ENCODE measurements at places on chromosomes 11 and 22.

- no peak for DNase-seq
These were observed 121.7 kb downstream of the SGSM3 start for GRCh38 chr22:40491990-40492631.

- no peak for DNase-seq
These were observed 327.6 kb upstream of the CCDC90B start for GRCh38 chr11:83613767-83614121.

GRCh38 chr11:133531971-133532651 is at the start of gene OPCML:
TSS of gene OPCML (minus strand) at chr11:133532501.
- DNase-seq, result no peak

DNA sequence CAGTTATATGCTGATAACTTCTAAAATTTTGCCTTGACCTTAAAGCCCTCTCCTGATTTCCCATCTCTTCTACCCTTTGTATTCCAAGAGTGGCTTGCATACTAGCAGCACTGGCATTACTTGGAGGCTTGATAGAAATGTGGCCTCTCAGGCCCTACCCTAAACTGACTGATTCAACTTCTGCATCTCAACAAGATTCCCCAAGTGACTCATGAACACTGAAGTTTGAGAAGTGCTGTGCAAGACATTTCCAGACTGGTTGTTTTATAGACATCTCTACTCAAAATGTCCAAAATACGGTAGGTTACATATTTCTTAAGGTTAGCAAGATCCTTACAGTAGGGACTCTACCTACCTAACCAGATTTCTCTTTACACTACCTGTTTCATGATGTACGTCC is 48.6 kb downstream of the SESN3 start:
- DNase-seq, result no peak

DNA sequence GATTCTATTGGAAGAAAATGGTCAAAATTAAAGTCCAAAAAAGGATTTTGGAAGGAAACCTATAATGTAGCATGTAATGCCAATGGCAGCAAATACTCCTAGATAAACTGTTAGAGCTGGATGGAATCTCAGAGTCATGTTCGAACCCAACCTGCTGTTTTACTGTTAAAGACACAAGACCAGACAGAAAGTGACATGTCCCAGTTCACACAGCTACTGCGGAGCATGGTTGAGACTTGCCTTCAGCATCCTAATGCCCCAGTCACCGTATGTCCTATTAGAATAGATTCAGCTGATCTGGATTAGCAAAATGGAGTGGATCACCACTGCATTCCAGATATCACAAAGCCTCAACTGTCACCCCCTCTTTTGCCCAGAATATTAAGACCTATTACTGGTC is 14.9 kb downstream of the PISD start:
- no peak for DNase-seq

DNA sequence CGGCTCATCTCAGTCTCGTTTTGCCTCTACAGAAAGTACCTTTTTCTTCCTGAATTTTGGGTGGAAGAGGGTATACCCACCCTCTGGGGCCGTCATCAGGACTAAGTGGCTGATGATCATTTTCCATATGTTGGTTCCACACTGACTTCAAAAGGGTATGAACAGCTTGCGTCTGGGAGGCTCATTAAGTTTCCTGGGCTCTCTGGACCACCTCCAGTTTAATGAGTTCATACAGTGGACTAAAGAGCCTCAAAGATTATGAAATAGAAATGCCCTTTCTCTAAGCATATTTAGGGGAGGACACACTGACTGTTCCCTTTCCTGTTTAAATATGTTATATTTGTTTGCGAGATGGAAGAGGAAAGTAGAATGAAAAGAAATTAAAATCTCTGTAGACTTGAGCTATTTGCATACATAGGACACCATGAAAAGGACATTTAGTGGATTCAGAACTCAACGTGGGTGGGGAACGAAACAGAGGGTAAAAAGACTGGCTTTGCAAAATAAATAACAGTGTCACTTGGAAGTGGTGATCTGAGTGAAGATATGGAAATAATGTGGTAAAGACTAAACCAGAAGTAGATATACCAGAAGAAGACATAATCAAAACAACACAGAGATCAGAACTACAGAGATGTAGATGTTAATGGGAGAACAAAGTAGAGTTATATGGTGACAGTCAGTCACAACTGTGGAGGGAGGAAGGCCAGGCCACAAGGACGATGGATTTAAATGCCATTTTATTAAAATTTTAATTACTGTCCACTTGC is 18.7 kb downstream of the LDLRAD3 start:
- no peak for DNase-seq

DNA sequence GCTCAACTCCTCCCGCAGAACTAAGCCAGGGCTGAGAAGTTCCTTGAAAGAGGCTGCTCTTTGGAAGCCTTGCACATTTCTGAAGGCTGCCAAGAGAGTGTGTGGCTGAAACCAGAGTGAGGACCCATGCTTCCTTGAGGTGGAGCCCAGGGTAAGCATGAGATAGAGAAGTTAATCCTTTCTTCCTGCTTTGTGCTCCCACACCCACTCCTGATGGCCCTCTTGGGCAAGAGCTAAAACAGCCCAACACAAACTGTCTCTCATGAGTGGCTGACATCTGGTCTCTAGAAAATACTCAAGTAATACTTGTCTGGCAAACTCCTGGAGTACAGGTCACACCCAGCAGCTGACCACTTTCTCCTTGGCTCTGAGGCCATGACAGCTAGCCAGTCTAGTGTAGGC is 523.7 kb downstream of the INSC start:
- DNase-seq, result no peak

- DNase-seq, result no peak
These were observed 3.9 kb downstream of the PACSIN2 start for GRCh38 chr22:43011079-43011478.

- DNase-seq, result no peak
These were observed 235.6 kb downstream of the KCNA4 start for GRCh38 chr11:29781268-29781667.
